ENCODE measurements at places on chromosomes 7 and 10. TPM values are rescaled to one million over a fixed set of nuclear protein-coding genes. Genes with fewer than 3 reads are reported as not detected.

GRCh38 chr10:32744321-32744720 is 213.7 kb downstream of the ITGB1 start:
- no peaks in the 10 kb centered on the region for H3K36me3 ChIP-seq
- H3K4me1 ChIP-seq: no peaks in the 10 kb centered on the region
- no peak for DNase-seq
- H3K4me3 ChIP-seq: no peak overlapping the region
- no peak overlapping the region for H3K27ac ChIP-seq

- H3K27ac ChIP-seq: no peak overlapping the region
- H3K4me3 ChIP-seq: no peak overlapping the region
- no peaks in the 10 kb centered on the region for H3K27me3 ChIP-seq
- H3K4me1 ChIP-seq: no peaks in the 10 kb centered on the region
- DNase-seq: no peak
These were observed 27.4 kb upstream of the EGR2 start for GRCh38 chr10:62843600-62843999.

DNA sequence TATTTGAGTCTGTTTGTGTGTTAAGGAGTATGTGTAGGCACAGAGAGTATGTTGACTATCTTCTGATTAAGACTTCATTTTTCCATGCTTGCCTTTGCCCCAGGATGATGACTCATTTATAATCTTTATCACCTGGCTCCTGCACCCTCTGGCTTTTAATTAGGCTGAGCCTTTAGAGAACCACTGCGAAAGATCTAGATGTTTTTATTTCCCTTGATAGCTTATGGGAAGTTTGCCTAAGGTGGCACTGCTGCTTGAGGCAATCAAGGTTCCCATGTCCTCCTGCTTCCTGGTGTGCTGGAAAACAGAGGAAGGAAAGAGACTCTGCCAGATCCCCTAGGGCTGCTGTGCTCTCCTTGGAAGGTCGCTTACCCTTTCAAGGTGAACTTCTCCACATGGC is 114.6 kb downstream of the ARL4A start:
- no peak overlapping the region for H3K27ac ChIP-seq
- DNase-seq: no peak
- H3K4me1 ChIP-seq: peaks cover 24% of the 10 kb centered on the region
- H3K27me3 ChIP-seq: no peaks in the 10 kb centered on the region

DNA sequence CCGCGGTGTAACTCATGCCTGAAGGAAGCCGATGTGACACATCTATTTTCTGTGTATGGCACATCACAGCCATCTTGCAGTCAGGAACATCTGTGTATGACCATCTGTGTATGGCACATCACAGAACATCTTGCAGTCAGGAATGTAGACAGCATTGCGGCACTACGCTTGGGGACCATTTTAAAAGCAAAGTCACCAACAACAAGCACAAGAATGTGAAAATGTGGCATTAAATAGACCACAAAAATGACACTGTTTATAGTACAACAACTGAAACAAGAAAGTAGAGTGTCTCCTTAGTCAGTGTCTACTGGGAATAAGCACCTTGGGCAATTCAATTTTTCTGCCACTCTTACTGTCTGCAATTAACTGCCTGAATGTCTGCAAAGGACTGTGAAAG is 124.4 kb downstream of the HGF start:
- no peaks in the 10 kb centered on the region for H3K27me3 ChIP-seq
- H3K4me1 ChIP-seq: no peaks in the 10 kb centered on the region
- no peak overlapping the region for H3K4me3 ChIP-seq
- H3K36me3 ChIP-seq: no peaks in the 10 kb centered on the region

The SYT15 gene
- 4.0 TPM for total RNA-seq

GRCh38 chr7:135253851-135254771 is 20.5 kb downstream of the STRA8 start:
- H3K27ac ChIP-seq: peak overlapping the region; percentile 84
- no peaks in the 10 kb centered on the region for H3K27me3 ChIP-seq
- peak; percentile 83 for DNase-seq
- no peaks in the 10 kb centered on the region for H3K36me3 ChIP-seq

DNA sequence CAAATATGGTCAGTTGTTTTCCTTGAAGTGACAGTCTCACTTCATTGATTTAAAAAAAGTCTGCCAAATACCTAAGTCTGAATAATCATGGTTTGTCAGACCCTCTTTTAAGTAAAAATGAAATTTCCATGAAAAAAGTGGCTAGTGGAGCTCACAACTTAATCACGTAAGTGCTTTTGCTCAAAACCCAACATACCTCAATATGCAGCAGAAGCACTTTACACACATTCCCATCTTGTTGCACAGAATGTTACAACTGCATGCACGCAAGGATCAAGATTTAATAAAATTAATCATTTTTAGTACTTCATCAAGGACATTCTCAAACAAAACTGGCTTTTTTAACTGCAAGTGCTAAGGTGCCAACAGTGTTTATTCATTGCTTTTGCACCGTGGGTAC is 21.6 kb downstream of the EZH2 start:
- no peak overlapping the region for H3K27ac ChIP-seq
- H3K27me3 ChIP-seq: no peaks in the 10 kb centered on the region
- no peak for DNase-seq
- no peaks in the 10 kb centered on the region for H3K4me1 ChIP-seq
- H3K4me3 ChIP-seq: no peak overlapping the region
- no peaks in the 10 kb centered on the region for H3K36me3 ChIP-seq

DNA sequence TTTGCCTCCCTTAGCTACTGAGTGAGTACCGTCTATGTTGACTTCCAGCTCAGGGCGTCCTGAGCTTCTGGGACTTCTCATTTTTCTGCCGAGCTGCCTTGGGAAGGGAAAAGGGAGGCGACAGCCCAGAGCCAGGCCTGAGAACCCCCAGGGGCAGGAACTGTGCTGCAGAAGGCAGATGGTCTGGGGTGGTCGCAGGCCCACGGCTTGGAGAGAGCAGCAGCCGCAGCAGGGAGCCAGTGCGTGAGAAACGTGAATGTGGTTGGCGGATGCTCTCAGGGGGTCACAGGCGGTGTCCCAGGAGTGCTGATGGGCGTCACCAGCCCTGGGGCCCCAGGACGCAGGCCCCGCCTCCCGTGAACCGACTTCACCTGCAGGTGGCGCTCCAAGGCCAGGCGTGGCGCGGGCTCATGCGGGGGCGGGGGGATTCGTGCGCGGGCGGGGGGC is 9.2 kb upstream of the PWWP2B start:
- no peak overlapping the region for H3K27ac ChIP-seq
- H3K36me3 ChIP-seq: no peaks in the 10 kb centered on the region
- H3K4me3 ChIP-seq: no peak overlapping the region
- DNase-seq: peak; percentile 68
- H3K4me1 ChIP-seq: peaks cover 3% of the 10 kb centered on the region

DNA sequence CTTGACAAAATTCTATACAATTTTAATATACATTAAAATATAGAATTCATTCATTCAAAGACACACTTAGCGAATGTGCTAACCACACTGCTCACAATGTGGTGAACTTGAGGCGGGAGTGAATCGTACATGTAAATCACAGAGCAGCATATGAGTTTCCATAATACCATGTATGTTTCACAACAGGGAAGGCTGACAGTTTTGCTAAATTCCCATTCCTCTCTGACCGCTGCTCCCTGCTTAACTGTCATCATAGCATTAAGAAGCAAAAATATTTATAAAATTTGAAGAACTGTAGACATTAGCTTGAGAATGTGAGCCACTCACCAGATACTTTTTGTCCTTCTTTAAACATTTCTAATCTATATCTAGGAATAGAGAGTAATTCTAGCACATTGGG is 763.3 kb downstream of the MAGI2 start:
- no peak for DNase-seq
- no peaks in the 10 kb centered on the region for H3K27me3 ChIP-seq
- no peak overlapping the region for H3K27ac ChIP-seq

DNA sequence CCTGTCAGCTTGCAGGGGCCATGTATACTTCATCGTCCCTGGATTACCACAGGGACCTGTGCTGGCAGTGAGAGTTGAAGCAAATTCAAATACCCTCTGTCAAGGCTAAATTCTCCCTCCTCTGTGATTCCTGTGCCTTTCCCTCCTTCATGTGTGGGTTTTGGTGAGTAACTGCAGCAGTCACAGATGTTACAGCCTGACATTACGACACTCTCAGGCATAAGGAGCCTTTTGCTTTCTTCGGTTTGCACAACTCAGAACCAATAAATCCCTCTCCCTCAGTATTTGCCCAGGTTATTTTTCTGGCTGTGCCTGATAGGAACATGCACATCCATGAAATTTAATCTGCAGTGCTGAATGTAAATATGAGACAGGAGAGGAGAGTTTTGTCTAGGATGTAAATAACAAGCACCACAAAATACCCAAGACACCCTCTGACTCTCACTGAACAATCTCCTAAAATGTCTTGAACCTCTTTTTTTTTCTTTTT is 997.2 kb upstream of the GHITM start:
- no peaks in the 10 kb centered on the region for H3K36me3 ChIP-seq
- H3K4me1 ChIP-seq: no peaks in the 10 kb centered on the region
- no peak overlapping the region for H3K4me3 ChIP-seq
- no peak overlapping the region for H3K27ac ChIP-seq

GRCh38 chr10:17233286-17233991 is 5.4 kb downstream of the VIM start:
- peaks cover 26% of the 10 kb centered on the region for H3K36me3 ChIP-seq
- no peaks in the 10 kb centered on the region for H3K27me3 ChIP-seq
- DNase-seq: no peak
- peak overlapping the region; percentile 23 for H3K27ac ChIP-seq

The FEZF1 gene
- total RNA-seq: not detected

The TAS2R41 gene
- total RNA-seq: not detected

- peaks cover 7% of the 10 kb centered on the region for H3K4me1 ChIP-seq
- no peaks in the 10 kb centered on the region for H3K36me3 ChIP-seq
- no peak overlapping the region for H3K4me3 ChIP-seq
- H3K27me3 ChIP-seq: no peaks in the 10 kb centered on the region
- no peak for DNase-seq
These were observed 29.8 kb downstream of the GSDME start for GRCh38 chr7:24727154-24728120.

DNA sequence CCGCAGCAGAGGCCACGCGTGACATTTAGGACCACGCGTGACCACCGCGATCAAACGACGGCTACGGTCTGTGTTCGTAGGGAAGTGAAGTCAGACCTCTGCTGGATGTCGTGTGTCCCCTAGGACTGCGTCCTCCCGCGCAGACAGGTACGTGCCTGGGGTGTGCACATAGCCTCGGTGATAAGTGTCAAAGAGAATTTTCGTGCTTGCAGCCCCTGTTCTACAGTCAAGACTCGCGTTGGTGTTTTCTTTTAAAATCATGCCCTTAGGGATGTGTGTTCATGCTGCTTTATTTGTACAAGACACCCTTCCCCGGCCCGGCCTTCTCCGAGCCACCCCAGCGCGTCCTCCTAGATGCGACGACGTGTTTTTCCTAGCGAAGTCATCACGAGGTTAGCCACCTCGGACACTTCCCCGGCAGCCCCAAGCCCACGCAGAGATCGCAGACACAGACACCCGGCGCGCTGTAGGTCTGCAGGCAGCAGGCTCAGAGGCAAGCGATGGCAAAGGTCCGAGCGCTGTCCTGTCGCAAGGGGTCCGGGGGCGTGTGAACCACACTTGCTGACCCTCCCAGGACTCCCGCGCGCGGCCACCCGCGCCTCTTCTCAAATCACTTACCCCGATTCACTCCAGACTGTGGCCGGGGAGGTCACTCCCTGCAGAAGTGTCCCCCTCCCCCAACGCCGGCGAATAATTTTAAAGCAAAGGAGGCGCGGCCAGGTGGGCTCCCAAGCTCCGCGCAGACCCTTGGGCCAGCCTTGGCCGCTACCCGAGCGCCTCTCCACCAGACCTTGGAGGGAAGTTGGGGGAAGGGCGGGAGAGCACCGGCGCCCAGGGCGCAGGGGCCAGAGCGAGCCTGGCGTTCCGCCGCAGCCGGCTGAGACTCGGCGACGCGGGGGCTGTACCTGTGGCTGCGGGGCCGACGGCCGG is 552 bp downstream of the MKX start:
- H3K36me3 ChIP-seq: no peaks in the 10 kb centered on the region
- no peak overlapping the region for H3K27ac ChIP-seq
- peaks cover 97% of the 10 kb centered on the region for H3K27me3 ChIP-seq
- H3K4me1 ChIP-seq: peaks cover 49% of the 10 kb centered on the region
- H3K4me3 ChIP-seq: peak overlapping the region; percentile 65

DNA sequence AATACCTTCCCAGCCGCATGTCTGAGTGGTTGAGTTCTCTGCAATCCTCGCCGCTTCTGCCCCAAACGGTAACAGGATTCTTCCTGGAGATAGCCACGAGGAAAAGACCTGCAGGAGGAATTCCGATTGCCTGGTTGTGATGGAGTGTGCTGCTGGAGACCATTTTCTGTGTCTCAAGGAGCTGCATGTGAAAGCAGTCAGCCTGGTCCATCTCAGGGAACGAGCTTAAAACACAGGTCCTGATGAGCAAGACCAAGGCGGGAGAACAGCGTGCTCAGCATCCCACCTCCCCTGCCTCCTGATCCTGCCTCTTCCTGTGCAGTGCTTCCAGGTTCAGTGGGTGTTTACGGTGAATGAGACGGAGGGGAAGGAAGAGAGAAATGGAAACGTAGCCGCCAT is 26.5 kb downstream of the VIPR2 start:
- no peaks in the 10 kb centered on the region for H3K4me1 ChIP-seq
- H3K4me3 ChIP-seq: no peak overlapping the region
- DNase-seq: no peak
- H3K36me3 ChIP-seq: no peaks in the 10 kb centered on the region

The OR2A1 gene
- total RNA-seq: not detected

DNA sequence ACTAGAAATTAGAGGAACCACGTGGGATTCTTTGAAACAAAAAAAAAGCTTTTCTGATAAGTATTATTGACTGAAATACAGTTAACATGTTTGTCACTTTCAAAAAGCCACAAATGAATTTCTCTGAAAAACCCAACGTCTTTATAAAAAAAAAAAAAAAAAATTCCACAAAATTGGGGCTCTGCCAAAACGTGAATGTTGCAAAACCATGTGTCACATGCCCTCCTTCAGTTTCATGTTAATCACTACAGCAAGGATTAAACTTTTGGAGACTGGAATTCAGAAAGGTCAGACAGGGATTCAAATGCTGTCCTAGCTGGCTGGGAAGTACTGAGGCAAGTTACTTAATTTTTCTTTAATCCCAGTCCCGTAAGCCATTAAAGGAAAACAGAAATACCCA is 278.0 kb upstream of the KLF14 start:
- peak overlapping the region; percentile 79 for H3K27ac ChIP-seq
- DNase-seq: no peak
- no peaks in the 10 kb centered on the region for H3K27me3 ChIP-seq
- H3K36me3 ChIP-seq: no peaks in the 10 kb centered on the region
- no peak overlapping the region for H3K4me3 ChIP-seq
- peaks cover 15% of the 10 kb centered on the region for H3K4me1 ChIP-seq
